ENCODE measurements at places on chromosomes 16 and 17.

- DNase-seq = peak; percentile 76
Measured at GRCh38 chr17:2084036-2084765, 29.3 kb downstream of the HIC1 start.

- DNase-seq = no peak
Measured at GRCh38 chr17:44348234-44348987, 3.3 kb downstream of the GRN start.

DNA sequence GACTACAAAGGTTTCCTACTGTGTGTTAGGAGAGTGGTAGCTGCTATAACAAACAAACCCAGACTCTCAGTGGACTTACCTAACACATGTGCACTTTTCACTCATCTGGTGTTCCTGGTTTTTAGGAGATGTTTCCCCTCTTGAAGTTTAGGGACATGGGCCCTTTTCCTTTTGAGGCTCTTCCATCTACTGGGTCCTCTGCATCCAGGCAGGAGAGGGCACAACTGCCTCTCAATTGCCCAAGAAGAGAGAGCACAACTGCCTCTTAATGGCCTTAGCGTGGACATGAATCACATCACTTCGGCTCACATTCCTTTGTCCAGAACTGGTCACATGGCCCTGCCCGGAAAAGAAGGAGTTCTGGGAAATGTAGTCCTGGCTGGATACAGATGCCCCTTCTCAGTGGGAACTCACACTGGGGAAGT, 9.8 kb upstream of the TNRC6C start:
- DNase-seq = peak; percentile 57

DNA sequence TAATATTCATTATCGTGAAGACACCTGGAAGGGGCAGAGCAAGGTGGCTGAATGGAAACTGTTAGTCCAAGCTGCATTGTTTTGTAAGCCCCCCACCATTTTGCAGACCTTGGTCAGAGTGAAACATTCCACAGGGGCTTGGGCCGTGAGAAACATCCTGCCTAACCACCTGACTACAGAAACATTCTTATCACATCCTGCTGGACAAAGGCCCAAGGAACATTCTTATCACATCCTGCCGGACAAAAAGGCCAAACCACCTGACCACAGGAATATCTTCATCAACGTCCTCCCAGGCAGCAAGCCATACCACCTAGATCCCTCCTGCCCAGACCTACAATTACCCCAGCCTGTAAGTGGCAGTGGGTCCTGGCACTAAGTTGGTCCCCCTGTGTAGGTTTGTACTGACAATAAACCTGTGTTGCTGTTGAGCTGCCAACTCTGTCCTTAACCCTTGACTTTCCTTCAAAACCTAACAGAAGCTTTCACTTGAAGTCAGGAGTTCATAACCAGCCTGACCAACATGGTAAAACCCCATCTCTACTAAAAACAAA, 19.6 kb downstream of the ATF7IP2 start:
- peak; percentile 3 for DNase-seq

DNA sequence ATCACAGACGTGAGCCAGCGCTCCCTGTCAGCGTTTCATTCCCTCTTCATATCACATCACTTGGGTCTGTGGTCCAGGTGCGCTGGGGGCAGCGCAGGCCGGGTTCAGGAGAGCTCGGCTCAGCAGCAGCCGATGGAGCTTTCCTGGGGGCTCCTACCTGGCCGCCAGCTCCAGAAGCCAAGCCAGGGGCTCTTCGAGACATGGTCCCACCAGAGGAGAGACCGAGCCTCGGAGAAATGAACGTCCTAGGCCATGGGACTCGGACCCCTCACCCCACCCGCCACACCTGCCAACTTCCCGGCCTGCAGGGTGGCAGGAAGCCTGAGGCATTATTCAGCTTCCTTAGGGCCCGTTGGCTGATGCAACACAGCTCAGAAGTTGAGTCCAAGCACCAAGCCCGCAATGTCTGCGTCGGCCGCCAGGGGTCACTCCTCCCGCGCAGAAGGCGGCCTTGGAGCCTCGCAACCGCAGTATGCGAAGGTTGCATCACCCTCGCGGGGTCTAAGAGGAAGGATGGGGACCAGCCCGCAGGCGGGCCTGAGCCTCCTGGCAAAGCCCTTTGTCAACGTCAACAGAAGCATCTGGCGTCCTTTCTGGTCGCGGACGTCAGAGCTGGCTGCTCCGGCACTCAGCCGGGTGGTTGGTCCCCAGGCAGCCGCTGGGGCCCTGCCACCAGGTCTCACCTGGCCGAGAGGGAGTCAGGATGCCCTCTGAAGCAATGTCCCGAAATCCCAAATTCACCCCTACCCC, 13.2 kb upstream of the KLHDC4 start:
- peak; percentile 97 for DNase-seq

GRCh38 chr17:64339516-64340490, 50.9 kb downstream of the PECAM1 start:
- no peak for DNase-seq

DNA sequence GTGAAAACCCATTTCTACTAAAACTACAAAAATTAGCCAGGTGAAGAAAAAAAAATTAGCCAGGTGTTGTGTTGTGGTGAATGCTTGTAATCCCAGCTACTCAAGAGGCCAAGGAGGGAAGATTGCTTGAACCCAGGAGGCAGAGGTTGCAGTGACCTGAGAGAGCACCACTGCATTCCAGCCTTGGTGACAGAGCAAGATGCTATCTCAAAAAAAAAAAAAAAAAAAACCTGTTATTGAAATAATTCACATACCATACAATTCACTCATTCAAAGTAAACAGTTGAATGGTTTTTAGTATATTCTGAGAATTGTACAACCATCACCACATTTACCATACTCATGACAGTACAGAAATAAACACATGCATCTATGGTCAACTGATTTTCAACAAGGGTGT, 31.0 kb downstream of the ZNRF1 start:
- DNase-seq = peak; percentile 23

DNA sequence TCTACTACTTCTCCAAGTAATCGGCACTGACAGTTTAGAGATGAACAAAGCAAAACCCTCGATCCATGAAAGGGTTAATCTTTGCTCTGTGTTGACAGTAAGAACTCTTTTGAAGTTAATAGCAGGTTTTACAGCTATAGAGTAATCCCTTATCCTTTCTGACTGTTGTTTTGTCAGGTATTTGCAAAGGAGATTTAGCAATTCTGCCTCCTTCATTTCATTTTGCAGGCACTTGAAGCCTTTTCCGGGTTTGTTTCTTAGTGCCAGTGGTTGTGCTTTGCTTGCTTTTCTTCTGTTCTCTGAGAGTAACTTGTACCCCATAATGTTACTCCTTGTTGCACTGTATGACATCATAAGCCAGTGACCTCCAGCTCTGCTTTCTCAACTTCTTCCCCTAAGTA, 64.5 kb downstream of the TANGO6 start:
- no peak for DNase-seq

DNA sequence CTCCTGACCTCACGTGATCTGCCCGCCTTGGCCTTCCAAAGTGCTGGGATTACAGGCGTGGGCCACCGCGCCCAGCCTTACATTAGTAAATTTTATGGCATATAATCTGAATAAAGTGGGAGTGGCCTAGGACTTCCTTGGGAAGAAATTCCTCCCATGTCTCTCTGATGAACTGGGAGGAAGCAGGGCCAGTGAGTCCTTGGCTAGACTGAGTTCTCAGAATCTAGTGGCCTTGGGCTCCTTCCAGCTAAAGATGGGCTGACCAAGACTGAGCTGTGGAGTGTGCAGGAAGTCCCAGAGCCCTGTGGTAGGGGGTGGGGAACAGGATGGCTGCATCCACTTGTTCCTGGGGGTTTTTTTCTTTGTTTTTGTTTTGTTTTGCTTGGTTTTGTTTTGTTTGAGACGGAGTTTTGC, 10.0 kb upstream of the NAGLU start:
- DNase-seq = peak; percentile 77

GRCh38 chr17:34990921-34991365, 10.6 kb downstream of the LIG3 start:
- no peak for DNase-seq

DNA sequence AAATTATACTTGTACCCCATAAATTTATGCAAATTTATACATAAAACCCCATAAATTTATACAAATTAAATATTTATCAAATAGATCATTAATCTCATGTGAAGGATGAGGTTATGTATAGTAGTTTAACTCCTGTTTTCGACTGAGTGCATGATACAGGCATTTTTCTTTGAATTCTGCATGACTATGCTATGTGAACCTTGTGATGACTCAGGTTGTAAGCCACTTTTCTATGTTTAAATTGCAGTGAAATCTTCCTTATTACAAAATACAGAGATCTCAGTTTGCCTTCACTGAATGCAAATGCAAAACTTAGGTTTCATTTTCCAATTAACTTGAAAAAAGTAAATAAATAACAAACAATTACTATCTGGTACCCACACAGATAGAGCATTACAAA, 843.7 kb downstream of the CDH11 start:
- DNase-seq = no peak

DNA sequence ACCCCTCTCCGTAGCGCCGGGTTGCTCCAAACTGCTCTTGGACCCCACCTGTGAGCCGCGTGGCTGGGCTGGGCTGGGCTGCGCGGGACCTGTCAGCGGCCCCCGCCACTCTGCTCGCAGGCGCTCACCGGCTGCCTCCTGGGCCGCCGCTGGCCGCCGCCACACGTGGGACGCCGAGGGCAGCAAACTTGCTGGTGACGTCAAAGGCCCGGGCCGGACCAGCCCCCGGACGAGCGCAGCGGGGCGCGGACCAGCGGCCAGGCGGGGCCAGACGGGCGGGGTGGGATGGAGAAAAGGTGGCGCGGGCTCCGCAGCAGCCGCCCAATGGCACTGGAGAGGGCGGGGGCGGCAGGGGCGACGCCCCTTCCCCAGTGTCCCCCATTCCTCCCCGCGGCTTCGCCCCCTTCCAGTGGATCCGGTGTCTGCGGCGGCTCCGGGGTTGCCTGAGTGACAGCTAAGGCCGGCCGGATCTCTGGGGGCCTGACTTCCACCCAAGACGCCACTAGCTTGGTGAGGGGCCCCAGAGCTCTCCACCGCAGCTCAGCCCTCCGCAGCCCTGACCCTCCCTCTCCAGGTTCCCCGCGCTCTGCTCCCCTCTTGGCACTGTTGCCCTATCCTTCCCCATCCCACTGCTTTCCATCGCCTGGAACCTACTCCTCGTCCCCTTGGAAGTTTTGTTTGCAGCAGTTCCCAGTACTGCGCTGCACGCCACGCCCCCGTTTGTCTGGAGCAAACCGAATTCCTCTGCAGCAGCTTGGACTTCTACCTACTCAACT, at the start of gene HS3ST3A1:
Gene HS3ST3A1 (minus strand): TSS at position 154 of the 776 bp plus-strand sequence. CDS start 800 bp downstream, outside the sequence.
- DNase-seq = peak; percentile 79

- no peak for DNase-seq
Measured at GRCh38 chr16:27698746-27699145, 148.8 kb downstream of the KATNIP start.

DNA sequence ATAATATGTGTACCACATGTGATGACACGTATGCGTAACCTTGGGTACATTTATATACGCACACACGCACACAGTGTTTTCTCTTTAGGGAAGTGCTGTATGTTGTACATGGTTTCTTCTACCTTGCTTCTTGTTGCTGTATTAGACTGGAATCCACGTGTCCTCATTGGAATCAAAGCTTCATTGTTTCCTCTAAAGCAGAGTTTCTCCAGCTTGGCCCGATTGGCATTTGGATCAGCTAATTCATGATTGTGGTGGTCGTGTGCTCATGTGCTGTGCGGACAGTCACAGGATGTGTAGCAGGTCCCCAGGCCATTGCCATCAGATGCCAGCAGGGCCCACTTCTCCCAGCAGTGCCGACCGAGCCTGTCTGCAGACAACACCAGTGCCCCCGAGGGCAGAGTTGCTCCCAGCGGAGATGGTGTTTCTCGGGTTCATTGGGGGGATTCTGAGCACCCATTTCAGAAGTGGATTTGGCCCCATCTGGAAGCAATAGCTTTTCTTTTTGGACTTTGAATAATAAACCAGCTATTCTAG, 148.4 kb downstream of the RPTOR start:
- no peak for DNase-seq

- no peak for DNase-seq
Measured at GRCh38 chr17:82231312-82231561, 2.4 kb downstream of the SLC16A3 start.

DNA sequence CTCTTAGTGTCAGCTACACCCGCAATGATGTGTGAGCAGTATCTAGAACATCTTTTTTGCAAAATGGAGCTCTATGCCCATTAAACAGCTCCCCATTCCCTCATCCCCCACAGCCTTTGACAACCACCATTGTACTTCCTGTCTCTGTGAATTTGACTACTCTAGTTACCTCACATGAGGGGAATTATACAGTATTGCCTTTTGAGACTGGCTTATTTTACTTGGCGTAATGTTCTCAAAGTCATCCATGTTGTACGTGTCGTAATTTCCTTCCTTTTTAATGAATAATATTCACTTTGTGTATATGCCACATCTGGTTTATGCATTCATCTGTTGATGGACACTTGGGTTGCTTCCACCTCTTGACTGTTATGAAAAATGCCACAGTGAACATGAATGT, 23.2 kb upstream of the CCL22 start:
- DNase-seq = no peak

GRCh38 chr16:48559462-48560211, 50.3 kb downstream of the N4BP1 start:
- DNase-seq = no peak

DNA sequence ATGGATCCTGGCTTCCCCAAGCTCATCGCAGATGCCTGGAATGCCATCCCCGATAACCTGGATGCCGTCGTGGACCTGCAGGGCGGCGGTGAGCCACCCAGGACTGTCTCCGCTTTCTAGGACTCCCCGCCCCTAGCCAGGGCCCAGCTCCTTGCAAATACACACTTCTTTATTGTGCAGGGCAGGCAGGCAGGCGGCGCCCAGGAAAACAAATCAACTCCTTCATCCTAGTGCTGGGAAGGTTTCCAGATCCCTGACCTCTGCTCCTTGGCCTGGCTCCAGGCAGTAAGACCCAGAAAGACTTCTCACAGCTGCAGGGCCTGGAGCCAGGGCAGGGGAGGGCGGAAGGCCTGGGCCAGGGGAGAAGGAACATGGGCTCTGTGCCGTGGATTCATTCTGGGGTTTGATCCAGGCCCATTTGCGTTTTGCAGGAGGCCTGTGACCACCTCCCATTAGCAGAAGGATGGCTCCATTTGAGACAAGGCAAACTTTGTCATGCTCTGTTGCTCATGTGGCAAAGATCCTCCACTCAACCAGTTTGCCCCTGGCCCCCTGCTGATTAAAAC, 6.0 kb upstream of the LPCAT2 start:
- peak; percentile 93 for DNase-seq

- no peak for DNase-seq
Measured at GRCh38 chr16:7257016-7257415, 75.6 kb upstream of the RBFOX1 start.

GRCh38 chr16:86376837-86377236, 133.5 kb upstream of the FOXF1 start:
- DNase-seq = no peak

DNA sequence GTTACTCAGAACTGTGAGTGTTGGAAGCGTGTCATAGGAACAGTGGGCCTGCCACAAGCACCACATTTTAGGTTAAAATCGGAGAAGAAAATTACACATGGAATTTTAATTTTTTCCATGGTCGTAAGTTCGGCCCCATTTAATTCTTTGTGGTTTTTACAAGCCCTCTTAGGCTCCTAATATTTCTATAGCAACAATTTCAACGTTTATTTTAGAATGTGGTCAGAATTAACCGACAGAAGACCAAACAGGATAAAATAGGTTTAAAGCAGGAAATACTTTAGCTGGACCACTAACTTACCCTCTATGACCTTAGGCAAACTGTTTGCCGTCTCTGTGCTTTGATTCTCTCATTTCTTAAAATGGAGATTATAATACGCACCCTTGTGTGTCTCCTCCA, 69.9 kb downstream of the FTO start:
- DNase-seq = no peak

GRCh38 chr17:41863074-41863848, 2.0 kb downstream of the KLHL11 start:
- DNase-seq = no peak

GRCh38 chr16:55526441-55526840, 17.6 kb downstream of the LPCAT2 start:
- peak; percentile 67 for DNase-seq

- peak; percentile 89 for DNase-seq
Measured at GRCh38 chr17:1762901-1763898, 1.3 kb downstream of the SERPINF1 start.

All from cardiac fibroblast (primary cell).